ENCODE measurements at places on chromosomes 2 and 18.

DNA sequence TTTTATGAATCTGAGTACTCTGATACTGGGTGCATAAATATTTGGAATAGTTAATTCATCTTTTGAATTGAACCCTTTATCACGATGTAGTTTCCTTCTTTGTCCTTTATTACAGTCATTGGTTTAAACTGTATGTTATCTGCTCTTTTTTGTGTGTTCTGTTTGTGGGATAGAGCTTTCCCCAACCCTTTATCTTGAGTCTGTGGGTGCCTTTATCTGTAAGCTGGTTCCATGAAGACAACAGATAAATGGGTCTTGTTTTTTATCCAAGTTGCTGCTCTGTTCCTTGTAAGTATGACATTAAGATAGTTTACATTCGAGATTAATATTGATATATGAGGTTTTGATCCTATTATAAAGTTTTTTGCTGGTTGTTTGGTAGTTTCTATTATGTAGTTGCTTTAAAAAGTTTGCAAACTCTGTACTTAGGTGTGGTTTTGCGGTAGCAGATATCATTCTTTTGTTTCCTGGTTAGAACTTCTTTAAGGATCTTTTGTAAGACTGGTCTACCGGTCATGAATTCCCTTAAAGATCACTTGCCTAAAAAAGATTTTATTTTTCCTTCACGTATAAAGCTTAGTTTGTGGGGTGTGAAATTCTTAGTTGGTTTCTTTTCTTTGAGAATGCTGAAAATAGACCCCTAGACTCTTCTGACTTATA is 1451.3 kb upstream of the SLC39A10 start:
- DNase-seq: no peak

DNA sequence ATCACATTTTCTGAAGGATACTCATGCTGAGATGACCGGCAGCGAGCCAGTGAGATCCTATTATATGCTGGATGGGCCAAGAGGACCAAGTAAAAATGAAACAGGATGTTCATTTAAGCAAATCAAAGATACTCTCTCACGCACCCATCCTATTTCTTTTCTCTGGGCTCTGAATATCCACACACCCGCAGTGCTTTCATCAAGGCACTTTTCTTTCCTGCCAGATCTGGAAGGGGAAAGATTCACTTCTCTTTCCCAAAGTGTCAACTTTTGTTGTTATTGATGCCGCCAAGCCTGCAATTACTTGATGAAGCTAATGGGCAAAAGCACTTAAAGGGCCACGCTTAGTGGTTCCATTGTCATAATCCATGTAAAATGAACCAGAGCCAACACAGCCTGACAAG is 191.9 kb upstream of the CHAC2 start:
- no peak for DNase-seq

- no peak for DNase-seq
Observed at GRCh38 chr2:77034445-77034844, 487.7 kb downstream of the LRRTM4 start.

DNA sequence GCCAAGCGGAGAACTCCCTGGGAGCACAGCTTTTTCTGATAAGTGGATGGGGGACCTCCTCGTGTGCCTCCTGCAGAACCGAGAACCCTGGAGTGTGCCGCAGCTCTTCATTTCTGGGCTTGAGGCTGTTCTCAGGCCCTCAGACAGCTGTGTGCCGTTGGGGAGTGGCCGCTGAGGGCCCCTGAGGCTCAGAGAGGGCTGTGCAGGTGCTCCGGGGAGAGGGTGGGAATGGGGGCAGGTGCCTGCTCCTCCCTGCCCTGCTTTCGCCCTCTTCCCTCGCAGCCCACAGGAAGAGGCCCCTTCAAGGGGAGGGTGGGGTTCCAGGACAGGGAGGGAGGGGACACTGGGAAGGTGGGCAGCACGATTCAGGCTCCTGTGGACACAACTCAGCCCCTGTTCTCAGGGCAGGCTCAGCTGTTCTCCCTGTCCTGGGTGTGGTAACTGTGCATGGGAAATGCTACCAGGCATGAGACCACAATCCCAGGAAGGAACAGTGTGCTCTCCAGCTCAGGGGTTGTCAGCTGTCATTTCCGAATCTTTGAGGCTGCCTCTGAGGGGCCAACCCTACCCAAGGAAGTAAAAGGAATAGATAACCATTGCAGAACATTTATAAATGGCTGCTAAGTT is 11.3 kb downstream of the LCT start:
- DNase-seq: no peak

DNA sequence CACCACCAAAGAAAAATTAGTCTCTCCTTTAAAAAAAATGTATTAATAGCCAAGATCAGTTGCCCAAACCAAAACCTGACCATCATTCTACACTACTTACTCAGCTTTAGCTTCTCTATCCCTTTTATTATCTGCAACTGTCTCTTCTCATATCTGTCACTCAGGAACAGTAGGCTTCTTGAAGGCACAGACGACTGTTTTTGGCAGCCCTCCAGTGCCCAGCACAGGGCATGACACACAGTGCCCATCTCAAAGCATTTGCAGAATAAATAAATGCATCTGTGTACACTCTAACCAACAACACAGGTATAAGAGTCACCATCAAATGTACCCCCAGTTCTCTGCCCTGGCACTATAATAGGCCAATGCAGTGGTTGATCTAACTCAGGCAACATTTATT is 117.2 kb downstream of the UXS1 start:
- DNase-seq: no peak

DNA sequence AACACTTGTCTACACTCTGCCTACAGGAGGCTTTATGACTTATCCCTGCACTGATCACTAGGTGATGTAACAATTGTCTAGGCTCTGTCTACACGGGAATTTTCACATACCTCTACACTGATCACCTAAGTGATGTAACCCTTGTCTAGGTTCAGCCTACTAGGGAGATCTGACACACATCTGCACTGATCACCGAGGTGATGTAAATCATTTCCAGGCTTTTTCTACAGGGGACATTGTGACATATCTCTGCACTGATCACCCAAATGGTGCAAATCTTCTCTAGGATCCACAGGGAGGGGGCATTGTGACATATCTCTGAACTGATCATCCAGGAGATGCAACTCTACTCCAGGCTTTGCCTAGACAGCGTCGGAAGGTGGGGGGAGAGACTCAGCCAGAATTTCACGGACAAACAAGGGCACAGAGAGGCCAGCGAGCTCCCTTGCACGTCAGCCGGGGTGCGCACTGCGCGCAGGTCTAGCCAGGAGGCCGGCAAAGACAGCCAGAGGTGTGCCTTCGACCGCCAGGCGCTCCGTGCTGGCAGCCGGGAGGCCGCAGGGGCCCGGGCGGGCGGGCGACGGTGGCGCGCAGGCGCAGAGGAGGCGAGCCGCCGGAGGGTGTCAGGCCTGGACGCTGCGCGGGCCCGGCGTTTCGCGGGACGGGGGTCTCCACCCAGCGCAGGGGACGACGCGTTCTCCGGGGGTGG is 46.9 kb upstream of the USP14 start:
- no peak for DNase-seq

DNA sequence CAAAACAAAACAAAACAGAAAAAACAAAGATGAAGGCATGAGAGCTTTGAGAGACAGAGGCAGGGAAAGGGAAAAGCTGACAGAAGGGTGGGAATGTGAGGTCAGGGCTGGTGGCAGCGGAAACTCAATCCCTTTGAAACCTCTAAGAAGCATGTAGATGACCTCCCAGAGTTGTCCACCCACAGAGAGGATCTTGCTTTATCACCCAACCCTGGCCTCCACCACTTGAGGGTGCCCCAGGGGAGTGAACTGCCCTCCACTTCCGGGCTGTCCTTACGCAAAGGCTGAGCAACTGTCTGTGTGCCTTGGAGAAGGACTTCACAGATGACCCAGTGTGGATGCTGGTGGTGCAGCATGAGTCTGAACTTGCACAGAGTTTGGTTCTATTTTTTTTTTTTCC is 26.7 kb downstream of the PDCL3 start:
- no peak for DNase-seq

GRCh38 chr18:57668021-57668420 is 46.4 kb upstream of the NARS1 start:
- DNase-seq: no peak

DNA sequence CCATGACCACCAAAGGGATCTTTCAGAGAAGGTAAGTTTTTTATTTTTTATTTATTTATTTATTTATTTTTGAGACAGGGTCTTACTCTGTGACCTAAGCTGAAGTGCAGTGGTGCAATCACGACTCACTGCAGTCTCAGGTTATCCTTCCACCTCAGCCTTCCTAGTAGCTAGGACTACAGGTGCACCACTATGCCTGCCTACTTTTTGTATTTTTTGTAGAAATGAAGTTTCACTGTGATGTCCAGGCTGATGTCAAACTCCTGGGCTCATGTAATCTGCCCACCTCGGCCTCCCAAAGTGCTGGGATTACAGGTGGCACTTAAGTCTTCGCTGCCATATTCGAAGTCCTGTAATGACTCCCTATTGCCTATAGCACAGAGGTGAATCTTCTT is 342.5 kb downstream of the CYRIA start:
- no peak for DNase-seq

DNA sequence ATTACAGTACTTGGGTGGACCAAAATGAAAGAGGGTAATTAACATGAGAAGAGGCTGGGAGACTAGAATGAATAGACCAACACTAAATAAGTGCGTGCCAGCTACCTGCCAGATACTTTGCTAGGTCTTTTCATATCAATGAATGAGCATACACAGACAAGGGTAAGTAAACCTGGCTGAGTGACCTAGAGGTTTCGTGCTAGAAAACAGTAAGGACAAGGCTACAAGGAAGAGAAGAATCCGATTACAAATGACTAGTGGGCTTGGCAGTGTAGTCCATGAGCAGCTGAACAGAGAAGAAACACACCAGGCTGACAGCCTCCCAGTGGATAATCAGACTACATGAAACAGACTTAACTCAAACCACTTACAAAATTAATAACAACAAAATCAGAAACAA is 64.6 kb downstream of the THADA start:
- DNase-seq: no peak

DNA sequence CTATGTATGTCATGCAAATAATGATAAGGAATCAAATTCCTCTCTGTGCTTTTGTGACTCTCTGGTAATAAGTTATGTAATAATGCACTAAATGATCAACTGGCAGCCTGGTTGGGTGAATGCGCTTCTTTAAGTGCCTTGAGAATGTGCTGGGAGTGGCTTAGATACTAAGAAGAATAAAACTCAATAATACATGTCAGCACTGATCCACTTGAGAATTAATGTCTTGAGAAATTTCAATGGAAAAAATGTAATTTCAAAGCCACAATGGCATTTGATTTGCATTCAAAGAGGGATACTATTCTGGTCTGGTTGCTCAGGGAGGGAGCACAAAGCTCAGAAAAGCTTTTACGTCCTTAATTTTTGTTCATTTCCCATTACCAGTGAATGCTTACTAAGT is 137.7 kb upstream of the MMADHC start:
- DNase-seq: no peak

GRCh38 chr2:173199294-173199693 is 123.6 kb downstream of the MAP3K20 start:
- DNase-seq: no peak

- DNase-seq: no peak
Observed at GRCh38 chr18:50447952-50448351, 73.1 kb downstream of the SKA1 start.

DNA sequence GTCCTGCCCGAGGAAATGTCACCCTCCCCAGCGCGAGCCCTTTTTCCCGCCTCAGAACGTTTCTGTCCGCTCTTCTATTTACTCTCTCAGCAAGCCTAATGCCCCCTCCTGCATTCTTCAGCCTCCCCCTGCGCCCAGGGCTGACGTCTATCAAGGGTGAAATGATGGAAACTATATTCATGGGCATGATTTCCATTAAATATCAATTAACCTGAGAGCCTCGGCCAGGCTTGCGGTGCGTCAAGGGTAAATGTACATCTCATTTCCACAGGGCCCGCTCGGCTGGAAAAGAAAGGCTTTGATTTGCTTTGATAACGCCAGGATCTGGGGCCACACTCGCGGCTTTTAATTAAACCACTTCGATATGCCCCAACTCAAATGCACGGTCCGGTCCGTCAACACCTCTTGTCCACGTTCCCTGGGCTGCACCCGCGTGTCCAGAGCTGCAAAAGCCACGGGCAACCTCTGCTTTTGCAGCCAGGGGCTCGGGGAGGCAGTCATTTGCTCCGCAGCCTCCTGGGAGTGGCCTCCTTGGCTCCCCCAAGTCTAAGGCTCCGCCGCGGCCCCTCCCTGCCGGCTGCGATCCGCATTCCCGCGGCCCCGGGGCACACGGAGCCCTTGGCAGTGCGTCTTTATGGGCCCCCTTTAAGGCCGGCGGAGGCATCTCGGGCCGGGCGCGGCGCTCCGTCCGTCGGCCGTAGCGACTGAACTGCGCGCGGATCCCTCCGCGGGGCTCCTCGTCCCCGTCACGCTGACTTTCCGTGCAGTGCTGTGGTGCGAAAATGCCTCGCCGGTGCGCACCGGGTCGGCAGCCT is at the start of gene HOXD8:
Gene HOXD8 (plus strand): TSS at position 724 of the 815 bp plus-strand sequence. CDS start 662 bp downstream, outside the sequence.
- DNase-seq: peak; percentile 62

DNA sequence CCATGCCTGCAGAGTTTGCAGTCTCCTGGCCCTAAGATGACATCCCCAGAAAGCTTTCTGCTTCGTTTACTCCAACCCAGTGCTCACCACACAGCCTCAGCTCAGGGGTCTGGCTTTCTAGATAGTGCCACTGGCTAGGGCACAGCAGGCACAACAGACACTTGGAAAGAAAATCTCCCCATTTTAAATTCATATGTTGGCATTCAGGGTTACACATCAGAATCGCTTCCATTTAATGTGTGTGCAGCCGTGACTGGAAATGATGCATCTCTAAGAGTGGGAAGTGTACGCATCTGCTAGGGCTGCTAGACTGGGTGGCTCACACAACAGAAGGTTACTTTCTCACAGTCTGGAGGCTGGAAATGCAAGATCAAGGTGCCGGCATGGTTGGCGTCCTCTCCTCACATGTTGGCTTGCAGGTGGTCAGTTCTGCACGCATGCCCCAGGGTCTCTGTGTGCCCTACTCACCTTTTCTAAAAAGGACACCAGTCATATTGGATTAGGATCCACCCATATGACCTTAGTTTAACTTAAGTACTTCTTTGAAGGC is 329.4 kb upstream of the RAB12 start:
- no peak for DNase-seq

- DNase-seq: peak; percentile 82
Observed at GRCh38 chr2:154963511-154963910, 265.0 kb downstream of the KCNJ3 start.

DNA sequence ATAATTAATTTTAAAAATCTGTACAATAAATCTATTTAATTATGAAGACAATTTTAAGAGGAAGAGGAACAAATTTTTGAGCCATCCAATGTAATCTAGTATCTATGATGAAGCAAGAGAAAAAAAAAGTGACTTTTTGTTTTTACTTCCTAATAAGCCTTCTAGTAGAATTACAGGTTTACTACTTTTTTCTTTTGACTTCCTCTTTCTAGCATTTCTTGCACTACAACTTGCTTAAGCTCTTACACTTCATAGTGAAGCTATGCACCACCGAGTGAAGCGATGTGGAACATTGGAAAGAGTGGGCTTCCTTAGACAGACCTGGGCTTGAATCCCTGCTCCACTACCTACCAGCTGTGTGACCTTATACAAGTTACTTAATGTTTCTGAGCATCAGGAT is 2.1 kb downstream of the SERPINB2 start:
- no peak for DNase-seq
